ENCODE measurements at places on chromosomes 2 and 18.
A peak's percentile ranks its signal among the peaks of the same experiment; 100 is the strongest.

DNA sequence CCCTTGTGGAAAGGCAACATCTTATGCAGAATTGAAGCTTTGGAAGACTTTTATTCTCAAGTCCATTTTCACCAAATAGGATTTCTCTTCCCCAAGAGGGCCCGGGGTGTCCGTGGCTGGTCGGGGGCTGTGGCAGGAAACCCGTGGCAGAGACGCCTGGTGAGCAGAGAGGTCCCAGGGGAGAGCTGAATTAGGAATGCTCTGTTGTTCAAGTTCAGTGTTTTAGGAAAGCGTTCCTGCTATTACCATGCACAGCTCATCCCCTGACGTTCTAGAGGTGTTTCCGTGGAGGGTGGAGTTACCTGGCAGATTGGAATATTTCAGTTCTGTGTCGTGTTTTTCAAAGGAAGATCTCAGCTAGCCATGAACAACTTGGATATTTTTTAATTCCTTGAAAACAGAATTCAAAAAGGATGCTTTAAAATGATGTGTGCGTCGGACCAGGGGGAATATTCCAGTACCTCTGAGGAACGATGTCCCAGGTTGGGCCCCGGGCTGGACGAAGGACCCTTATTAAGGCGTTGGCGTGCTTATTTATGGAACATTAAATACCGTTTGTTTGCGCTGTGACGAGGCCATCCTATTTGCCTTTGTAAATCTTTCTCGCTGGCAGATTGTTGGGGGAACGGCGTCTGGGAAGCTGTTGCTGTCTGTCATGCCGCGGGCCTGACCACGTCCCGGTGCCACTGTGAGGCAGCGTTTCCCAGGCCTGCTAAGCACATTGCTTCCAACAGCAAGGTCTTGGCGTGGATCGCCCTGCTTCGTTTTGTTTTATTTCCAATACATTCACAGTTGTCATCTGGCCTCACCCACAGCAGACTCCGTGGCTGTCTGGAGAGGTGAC, 8.2 kb downstream of the NFATC1 start:
- DNase-seq = no peak

DNA sequence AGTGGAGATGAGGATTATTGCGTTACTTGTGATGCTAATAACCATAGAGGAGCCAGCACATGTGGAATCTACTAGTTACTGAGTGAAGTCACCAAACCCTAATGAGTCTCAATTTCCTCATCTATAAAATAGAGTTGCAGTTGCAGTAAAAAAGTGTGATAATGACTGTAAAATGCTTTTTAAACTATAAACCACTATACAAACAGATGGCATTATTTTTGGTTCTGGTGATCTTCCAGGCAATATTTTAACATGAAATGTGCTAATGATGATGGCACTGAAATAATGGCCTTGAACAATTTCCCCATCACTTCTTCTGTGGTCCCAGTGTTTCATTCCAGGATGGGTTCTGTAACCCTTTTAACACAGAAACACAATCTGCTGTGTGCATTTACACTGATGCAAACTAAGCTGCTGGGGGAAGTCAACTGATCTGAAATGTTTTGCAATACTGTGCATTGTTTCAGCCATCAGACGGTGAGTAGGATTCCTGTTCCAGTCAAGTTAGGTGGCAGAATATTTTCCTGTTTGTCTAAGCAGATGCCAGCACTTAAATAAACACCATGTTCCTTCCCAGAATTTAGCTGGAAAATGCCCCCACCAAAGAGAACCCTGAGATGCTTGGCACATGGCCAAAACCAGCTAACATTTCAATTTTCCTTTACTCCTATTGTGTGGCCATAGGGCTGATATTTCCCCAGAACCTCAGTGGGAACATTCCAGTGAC, 52.6 kb downstream of the TACR1 start:
- DNase-seq = peak; percentile 29

DNA sequence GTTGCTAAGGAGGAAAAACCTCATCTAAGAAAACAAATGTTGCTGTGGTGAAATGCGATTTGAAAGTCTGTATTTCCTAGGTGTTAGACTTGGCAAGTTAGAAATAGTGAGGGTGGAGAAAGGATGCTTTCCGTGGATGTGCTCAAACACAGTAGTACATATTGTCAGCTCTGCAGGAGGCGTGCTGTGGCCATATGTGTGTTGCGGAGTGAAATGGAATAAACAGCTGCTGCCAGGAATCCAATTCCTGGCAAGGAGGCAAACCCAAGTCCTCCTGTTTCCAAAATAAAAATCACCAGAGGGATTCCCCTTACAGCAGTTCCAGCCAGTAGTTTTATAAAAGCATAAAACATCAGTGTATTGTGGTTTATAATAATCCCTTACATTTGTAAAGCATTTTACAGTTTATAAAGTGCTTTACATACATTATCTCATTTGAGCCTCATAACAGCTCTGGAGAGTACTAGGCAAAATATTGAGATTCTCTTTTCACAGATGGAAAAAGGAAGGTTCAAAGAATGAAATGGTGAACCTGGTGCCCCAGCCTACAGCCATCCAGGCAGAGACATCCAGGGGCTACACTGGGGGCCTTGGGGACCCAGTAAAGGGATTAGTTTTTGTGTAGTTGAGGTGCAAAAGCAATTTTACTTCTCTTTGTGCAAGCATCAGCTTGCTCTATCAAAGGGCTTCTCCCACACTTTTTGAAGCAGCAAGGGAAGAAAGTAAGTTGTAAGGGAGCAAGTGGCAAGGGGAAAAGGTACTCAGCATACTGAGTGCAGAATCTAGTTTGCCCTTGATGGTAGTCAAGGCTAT, 206.0 kb downstream of the AGPS start:
- DNase-seq = peak; percentile 29

DNA sequence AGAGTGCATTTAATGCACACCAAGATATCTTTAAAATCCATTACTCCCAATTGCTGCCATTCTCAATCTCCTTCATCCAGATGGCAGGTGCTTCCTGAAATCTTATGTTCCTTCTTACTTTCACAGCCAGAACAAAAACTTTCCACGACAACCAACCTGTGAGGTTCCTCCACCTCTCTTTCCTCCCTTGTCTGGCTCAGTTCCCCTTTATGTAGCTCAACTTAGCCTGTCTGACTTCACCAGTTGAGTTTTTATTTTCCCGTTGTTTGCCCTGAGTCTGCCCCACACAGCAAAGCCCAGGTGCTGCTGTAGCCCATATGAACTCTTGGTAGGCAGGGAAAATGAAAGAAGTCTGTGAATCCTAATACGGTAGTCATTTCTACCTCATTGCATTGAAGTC, 112.5 kb downstream of the MREG start:
- no peak for DNase-seq

DNA sequence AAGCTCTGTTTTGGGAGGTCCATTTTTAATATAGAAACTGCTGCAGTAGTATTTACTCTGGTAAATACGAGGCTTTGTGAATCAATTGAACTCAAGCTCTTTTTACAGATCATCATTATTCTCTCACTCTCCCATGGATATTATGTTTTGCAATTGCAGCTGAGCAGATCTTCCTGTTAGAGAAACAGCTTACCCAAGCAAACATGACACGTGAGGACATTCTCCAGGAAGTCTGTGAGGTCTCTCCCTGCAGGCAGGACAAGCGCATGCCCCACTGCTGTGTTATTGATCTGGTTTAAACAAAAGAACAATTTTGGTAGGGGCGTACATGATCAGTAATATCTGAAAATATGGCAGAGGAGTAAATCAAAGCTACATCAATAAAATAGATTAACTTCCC, 72.1 kb downstream of the COL6A3 start:
- peak; percentile 65 for DNase-seq

GRCh38 chr2:19682493-19682892, 219.3 kb downstream of the TTC32 start:
- DNase-seq = peak; percentile 23

- DNase-seq = no peak
Observed at GRCh38 chr2:116935097-116935814, 879.2 kb upstream of the DDX18 start.

DNA sequence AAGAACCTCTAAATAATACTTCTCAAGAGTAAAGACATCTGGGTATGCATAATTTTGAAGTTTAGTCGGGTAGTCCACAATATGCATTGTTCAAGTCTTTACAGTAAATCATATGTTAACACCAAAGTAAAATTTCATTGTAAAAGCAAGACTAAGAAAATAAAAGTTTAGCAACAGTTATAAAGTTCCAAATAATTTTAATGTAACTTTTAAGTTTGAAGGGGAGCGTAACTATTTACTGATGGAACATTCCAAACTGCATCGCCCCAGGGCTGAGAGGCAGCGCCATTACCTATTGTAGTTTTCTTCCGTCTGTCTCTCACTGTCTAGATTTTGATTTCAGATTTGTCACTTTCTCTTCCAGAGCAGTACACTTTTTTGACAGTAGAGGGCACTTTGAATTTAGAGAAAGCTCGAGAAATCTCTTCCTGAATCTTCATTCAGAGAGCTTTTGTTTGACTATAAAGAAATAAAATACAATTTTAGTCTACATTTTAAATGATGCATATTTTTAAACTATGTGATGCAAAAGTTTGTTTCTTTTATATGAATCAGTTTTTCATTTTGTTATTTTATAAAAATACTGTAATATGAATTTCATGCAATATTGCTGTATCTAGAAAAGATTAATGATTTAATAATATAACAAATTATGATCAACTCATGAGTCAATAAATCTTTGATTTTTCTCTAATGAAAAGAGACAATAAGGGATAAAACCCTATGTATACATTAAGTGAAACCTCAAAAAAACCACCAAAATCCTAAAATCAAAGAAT, 389.8 kb downstream of the FIGN start:
- DNase-seq = peak; percentile 56
